ENCODE measurements at places on chromosomes 11 and 22. TPM values are rescaled to one million over a fixed set of nuclear protein-coding genes. Genes with fewer than 3 reads are reported as not detected.

- H3K4me3 ChIP-seq: no peak overlapping the region
- no peak for DNase-seq
- no peaks in the 10 kb centered on the region for H3K36me3 ChIP-seq
- H3K27ac ChIP-seq: no peak overlapping the region
- no peaks in the 10 kb centered on the region for H3K4me1 ChIP-seq
These were observed 2.3 kb downstream of the F2 start for GRCh38 chr11:46721286-46721685.

The ST14 gene
- total RNA-seq: 32.7 TPM

The NCF4 gene
- total RNA-seq: not detected

DNA sequence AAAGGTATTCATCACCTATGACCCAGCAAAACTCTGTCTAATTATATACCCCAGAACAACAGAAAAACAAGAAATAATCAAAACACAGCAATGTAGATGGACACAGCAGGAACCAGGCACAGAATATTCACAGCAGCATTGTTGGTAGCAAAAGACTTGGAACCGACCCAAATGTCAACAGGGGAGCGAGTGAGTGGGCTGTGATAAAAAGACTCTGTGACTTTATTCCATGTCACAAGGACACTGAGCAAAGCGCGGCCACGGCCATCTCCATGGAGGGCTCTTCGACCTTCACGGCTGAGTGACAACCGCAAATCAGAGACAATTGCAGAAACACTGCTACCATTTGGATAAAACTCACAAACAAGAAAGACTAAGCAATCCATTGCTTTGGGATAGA lies 1373.1 kb downstream of the TBC1D22A start:
- no peak overlapping the region for H3K27ac ChIP-seq
- no peak overlapping the region for H3K4me3 ChIP-seq
- H3K27me3 ChIP-seq: no peaks in the 10 kb centered on the region
- no peaks in the 10 kb centered on the region for H3K36me3 ChIP-seq
- no peaks in the 10 kb centered on the region for H3K4me1 ChIP-seq

The OR5B12 gene
- total RNA-seq: not detected

- H3K4me3 ChIP-seq: no peak overlapping the region
- H3K27me3 ChIP-seq: no peaks in the 10 kb centered on the region
- H3K27ac ChIP-seq: no peak overlapping the region
- no peak for DNase-seq
- H3K4me1 ChIP-seq: peaks cover 19% of the 10 kb centered on the region
These were observed 211.4 kb downstream of the DSCAML1 start for GRCh38 chr11:117585631-117586030.

- peaks cover 14% of the 10 kb centered on the region for H3K4me1 ChIP-seq
- H3K4me3 ChIP-seq: no peak overlapping the region
- no peak overlapping the region for H3K27ac ChIP-seq
- H3K27me3 ChIP-seq: no peaks in the 10 kb centered on the region
These were observed 104.9 kb downstream of the ADAMTS15 start for GRCh38 chr11:130553306-130553705.

The ACAT1 gene
- 128 TPM for total RNA-seq

The RBMXL2 gene
- total RNA-seq: not detected

- no peak overlapping the region for H3K4me3 ChIP-seq
- H3K4me1 ChIP-seq: no peaks in the 10 kb centered on the region
- no peaks in the 10 kb centered on the region for H3K27me3 ChIP-seq
- H3K27ac ChIP-seq: no peak overlapping the region
- DNase-seq: no peak
- no peaks in the 10 kb centered on the region for H3K36me3 ChIP-seq
These were observed 36.6 kb downstream of the ZBTB44 start for GRCh38 chr11:130278151-130278550.

DNA sequence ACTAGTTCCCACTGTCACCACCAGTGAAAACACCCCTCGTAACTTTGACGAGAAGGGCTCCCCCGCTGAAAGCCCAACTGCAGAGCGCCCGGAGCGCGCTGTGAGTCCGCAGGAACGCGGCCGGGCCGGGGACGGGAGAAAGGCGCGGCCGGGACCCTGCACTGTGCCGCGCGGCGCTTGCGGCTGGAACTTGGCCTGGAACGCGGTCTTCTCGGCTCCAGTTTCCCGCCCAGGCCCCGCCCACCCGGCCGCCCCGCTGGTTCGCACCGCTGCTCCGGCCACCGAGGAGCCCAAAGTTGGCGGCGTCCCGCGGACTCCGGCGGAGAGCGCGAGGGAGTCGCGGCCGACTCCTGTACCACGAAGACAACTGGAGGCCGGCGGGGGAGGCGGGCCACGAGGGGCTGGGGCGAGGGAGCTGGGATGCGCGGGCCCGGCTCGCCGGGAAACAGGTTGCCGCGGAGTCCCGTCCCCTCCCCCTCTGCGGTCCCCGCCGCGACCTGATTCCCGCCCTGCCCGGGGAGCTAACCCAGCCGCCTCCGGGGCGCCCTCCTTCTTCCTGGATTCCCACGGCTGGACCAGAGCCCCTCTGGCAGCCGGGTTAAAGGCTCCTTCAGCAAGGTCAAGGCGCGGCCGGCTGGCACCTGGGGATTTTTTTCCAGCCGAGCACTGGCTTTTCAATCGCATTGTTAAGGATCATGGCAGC lies 3.4 kb downstream of the TENM4 start:
- DNase-seq: peak; percentile 89
- peaks cover 97% of the 10 kb centered on the region for H3K27me3 ChIP-seq
- peak overlapping the region; percentile 83 for H3K4me3 ChIP-seq
- no peaks in the 10 kb centered on the region for H3K36me3 ChIP-seq
- peaks cover 45% of the 10 kb centered on the region for H3K4me1 ChIP-seq

The GUCY1A2 gene
- 1.4 TPM for total RNA-seq

- H3K4me3 ChIP-seq: no peak overlapping the region
- no peaks in the 10 kb centered on the region for H3K4me1 ChIP-seq
- H3K27me3 ChIP-seq: no peaks in the 10 kb centered on the region
These were observed 6.5 kb upstream of the CSTPP1 start for GRCh38 chr11:46930089-46930488.

The SESN3 gene
- 30.5 TPM for total RNA-seq

DNA sequence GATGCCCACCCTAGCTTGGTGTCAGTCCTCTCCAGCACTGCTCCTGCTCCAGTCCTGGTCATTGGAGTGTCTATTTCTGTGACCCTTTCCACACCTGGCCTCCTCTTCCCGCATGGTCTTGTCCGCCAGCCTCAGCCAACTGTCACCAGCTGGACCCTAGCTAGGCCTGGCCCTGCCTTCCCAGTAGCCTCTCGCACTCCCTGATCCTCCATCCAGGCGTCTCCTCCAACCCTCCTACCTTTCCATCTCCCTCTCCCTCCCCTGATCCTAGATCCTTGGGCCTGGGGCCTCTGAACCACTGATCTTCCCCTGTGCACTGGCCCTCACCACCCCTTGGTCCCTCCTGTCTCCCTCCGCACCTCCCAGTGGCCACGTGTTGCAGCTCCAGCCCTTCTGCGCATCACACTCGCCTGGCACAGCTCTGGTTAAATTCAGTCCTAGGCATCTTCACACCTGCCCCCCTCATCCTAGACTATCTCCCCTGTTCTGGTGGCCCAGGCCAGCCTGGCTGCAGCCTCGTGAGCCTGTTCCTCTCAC lies 9.9 kb downstream of the SYNGR1 start:
- no peak overlapping the region for H3K27ac ChIP-seq
- no peak overlapping the region for H3K4me3 ChIP-seq
- no peaks in the 10 kb centered on the region for H3K27me3 ChIP-seq
- H3K36me3 ChIP-seq: no peaks in the 10 kb centered on the region
- H3K4me1 ChIP-seq: peaks cover 31% of the 10 kb centered on the region

DNA sequence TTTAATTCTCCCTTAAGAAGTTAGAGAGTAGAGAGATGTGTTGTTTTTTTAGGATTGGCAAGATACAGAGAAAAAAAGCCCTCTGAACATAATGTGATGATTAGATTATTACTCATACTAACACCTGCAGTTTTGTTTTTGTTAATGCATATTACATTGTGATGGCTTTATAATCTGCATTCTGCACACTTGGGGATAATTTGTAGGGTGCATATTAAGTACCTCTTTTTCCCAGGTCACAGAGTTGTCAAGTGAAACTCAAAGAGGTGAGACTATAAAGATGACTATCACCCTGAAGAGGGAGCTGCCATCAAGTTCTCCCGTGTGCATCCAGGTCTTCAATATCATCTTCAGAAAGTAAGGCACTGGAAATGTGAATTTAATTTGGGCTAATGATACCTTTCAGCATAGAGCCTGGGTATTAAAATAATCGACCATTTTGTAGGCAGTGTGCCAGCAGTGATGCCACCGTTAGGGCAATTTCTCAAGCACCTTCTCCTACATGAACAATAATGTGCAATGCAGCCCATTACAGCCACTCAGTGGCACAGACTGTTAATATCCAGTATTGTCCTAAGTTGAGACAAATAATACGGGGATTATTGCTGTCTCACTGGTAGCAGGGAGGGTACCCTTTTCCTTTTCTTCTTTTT lies 16.2 kb downstream of the PIWIL4 start:
- no peaks in the 10 kb centered on the region for H3K4me1 ChIP-seq
- DNase-seq: no peak
- H3K4me3 ChIP-seq: no peak overlapping the region
- H3K27ac ChIP-seq: no peak overlapping the region
- H3K27me3 ChIP-seq: no peaks in the 10 kb centered on the region

GRCh38 chr11:111949519-111950426 lies 12.6 kb downstream of the DIXDC1 start:
- H3K4me1 ChIP-seq: no peaks in the 10 kb centered on the region
- no peak overlapping the region for H3K4me3 ChIP-seq
- H3K27me3 ChIP-seq: no peaks in the 10 kb centered on the region
- DNase-seq: no peak

DNA sequence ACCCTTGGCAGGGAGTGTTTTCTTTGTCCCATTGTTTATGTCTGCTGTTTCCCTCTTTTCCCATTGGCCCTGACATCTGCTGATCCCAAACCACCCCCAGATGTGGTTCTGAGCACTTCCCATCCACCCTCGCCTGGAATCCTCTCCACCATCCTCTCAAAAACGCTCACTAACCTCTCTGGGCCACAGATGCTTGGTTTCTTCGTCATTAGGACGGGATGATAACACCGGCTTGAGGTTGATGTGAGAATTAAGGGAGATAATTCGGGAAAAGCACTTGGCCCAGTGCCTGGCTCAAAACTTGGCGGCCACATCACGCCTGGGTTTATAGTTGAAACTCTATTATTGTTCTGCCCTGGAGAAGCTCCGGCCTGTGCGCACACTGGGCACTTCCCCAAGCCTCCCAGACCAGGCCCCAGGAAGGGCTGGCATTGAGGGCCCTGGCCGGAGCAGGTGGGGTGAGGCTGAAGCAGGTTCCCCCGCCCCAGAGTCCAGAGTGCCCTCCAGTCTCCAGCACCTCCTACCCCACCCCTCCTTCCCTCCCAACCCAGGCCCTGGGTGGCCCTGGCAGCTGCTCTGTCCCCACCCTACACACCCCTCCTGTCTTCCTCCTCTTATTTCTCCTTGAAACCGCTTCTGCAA lies 63.7 kb downstream of the CYTH4 start:
- H3K27me3 ChIP-seq: no peaks in the 10 kb centered on the region
- peaks cover 3% of the 10 kb centered on the region for H3K4me1 ChIP-seq
- H3K4me3 ChIP-seq: no peak overlapping the region

GRCh38 chr22:28462041-28462440 lies 217.6 kb downstream of the TTC28 start:
- H3K27ac ChIP-seq: no peak overlapping the region
- no peaks in the 10 kb centered on the region for H3K4me1 ChIP-seq
- no peaks in the 10 kb centered on the region for H3K27me3 ChIP-seq
- H3K4me3 ChIP-seq: no peak overlapping the region
- H3K36me3 ChIP-seq: no peaks in the 10 kb centered on the region
- DNase-seq: no peak

DNA sequence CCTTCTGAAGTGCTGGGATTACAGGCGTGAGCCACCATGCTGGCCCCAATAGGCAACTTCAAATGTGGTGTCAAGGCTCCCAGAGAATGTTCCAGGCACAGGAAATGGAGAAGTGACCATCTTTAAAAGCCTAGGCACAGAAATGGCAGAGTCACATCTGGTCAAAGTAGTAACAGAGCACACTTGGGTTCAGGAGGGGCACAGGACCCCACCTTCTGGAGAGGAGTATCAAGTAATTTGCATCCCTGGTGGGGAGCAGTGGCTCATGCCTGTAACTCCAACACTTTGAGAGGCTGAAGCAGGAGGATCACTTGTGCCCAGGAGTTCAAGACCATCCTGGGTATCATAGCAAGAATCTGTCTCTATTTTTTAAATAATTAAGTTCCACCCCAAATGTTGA lies 29.2 kb downstream of the SERHL2 start:
- no peaks in the 10 kb centered on the region for H3K27me3 ChIP-seq
- no peak for DNase-seq
- H3K36me3 ChIP-seq: peaks cover 14% of the 10 kb centered on the region
- peak overlapping the region; percentile 66 for H3K27ac ChIP-seq
- no peak overlapping the region for H3K4me3 ChIP-seq

DNA sequence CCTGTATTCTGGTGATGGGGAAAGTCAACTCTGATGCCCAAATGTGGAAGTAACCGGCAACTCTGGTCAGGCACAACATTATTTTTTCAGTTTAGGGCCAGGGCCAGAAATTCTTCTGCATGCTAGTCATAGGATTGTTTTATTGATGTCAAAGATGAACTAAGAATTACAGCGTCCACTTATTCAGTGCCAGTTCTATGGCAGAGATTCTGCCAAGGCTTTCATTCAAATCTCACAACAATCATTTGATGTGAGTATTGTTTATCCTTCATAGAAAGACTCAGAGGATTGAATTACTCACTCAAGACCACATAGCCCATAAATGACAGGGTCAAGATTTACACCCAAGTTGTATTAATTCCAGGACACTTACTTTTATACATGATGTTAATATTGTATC lies 87.7 kb downstream of the TMPRSS5 start:
- H3K36me3 ChIP-seq: no peaks in the 10 kb centered on the region
- H3K4me1 ChIP-seq: no peaks in the 10 kb centered on the region
- no peak overlapping the region for H3K4me3 ChIP-seq

The TRIM29 gene
- total RNA-seq: 0.28 TPM

- no peaks in the 10 kb centered on the region for H3K27me3 ChIP-seq
- H3K4me1 ChIP-seq: 0 out of 2 replicates have a peak, but pooled peaks cover 6% of the 10 kb centered on the region
- H3K4me3 ChIP-seq: no peak overlapping the region
- peaks cover 32% of the 10 kb centered on the region for H3K36me3 ChIP-seq
- H3K27ac ChIP-seq: no peak overlapping the region
- no peak for DNase-seq
These were observed 4.4 kb downstream of the RBX1 start for GRCh38 chr22:40955571-40955970.

DNA sequence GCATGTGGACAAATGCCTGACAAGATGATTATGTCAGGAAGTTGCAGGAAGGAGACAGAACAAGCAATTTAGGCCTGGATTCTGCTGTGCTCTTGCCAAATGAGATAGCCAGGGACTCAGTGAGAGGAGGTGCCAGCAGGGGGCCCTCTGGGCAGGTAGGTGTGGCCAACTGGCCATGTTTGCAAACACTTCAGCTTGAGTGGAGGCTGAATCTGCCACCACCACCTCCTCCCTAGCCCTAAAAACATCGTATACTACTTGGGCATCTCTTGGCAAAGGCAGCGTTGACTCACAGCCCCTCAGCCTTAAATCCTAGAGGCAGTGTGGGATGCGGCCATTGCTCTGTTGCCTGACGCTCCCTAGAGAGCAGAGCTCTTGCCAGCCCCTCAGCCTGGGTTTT lies 95.1 kb upstream of the PLET1 start:
- H3K4me1 ChIP-seq: no peaks in the 10 kb centered on the region
- no peak overlapping the region for H3K4me3 ChIP-seq
- H3K27ac ChIP-seq: no peak overlapping the region
- no peaks in the 10 kb centered on the region for H3K27me3 ChIP-seq

The C11orf65 gene
- total RNA-seq: 0.21 TPM

- H3K4me3 ChIP-seq: no peak overlapping the region
- H3K27me3 ChIP-seq: no peaks in the 10 kb centered on the region
- H3K27ac ChIP-seq: no peak overlapping the region
- H3K36me3 ChIP-seq: no peaks in the 10 kb centered on the region
These were observed 42.9 kb upstream of the ARHGAP32 start for GRCh38 chr11:129234978-129235377.

The SERPING1 gene
- total RNA-seq: 42.3 TPM

GRCh38 chr11:18720808-18721560 lies 5.0 kb downstream of the IGSF22 start:
- no peak overlapping the region for H3K27ac ChIP-seq
- peak; percentile 98 for DNase-seq
- no peaks in the 10 kb centered on the region for H3K27me3 ChIP-seq
- peaks cover 7% of the 10 kb centered on the region for H3K4me1 ChIP-seq
